ENCODE measurements at places on chromosomes 5 and 9.

GRCh38 chr5:173721601-173722232 lies 105.3 kb upstream of the BOD1 start:
- DNase-seq, result no peak

DNA sequence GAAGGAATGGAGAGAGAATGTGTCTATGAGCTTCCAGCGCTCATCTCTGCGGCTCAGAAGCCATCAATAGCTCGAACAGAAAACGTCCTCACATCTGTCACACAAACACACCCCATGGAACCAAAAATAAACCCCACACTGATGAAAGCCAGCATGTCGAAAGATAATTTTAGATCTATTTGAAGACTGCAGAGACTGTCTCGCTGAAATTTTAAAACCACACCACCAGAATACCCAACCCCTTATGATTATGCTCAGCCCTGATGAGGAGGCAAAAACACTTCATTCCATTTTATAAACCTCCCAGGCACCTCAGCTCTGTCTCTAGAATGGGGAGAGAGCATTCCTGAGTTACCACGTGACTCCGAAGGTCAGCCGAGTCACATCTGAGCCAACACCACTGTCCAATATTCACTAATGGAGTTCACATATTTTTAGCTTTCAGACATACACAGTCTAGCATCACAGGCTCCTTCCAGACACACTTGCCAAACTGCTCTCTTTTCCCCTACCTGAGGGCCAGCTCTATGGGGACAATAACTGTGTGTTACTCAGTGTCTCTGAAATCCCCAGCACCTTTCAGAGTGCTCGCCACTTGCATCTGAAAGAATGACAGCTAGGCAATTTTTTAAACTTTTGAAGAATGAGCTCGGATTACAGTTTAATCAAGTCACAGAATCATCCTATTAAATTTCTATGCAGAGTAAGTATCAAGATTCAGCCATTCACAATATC lies 63.2 kb downstream of the SERINC5 start:
- no peak for DNase-seq

DNA sequence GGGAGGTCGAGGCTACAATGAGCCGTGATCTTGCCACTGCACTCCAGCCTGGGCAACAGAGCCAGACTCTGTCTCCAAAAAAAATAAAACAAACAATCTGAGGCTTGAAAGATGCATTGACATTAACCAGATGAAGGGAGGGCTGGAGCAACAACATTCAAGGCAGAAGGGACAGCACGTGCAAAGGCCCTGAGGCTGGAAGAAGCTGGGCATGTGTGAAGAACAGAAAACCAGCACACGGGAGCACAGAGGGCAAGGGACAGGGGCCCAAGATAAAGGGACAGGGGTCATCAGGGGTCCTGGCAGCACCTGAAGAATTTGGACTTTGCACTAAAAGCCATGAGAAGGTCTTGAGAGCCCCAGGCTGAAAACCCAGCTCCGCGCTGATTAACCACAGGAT lies 3.3 kb downstream of the PTGES start:
- DNase-seq, result no peak

DNA sequence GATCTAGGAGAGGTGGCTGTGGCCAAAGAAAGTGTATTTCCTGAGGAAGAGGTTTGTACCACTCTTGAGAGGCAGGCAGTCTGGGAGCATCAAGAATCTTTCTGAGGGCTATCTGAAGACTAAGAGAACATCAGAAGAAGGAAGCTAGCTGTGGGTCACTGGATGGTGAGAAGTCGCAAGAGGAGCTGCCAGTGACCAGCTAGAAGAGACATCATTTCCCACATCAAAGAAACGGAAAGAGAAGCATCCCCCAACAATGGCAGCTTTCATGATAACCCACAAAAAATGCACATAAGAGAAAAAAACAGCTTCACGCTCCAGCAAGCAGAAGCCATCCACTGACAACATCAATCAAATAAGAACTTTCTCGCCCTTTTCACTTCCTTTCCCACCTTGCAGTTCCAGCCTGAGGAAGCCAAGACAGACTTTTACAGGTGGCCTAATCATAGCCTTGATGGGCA lies 25.0 kb upstream of the CEP78 start:
- DNase-seq, result no peak

- DNase-seq, result no peak
These were observed 2.4 kb upstream of the TPRN start for GRCh38 chr9:137202966-137203365.

- DNase-seq, result no peak
These were observed 25.1 kb upstream of the LPCAT1 start for GRCh38 chr5:1548702-1549474.

GRCh38 chr5:154858297-154858971 lies at the start of gene CNOT8:
CNOT8 (plus strand) TSS chr5:154858627; CDS start chr5:154863279, 4,652 bp downstream.
- peak; percentile 93 for DNase-seq

DNA sequence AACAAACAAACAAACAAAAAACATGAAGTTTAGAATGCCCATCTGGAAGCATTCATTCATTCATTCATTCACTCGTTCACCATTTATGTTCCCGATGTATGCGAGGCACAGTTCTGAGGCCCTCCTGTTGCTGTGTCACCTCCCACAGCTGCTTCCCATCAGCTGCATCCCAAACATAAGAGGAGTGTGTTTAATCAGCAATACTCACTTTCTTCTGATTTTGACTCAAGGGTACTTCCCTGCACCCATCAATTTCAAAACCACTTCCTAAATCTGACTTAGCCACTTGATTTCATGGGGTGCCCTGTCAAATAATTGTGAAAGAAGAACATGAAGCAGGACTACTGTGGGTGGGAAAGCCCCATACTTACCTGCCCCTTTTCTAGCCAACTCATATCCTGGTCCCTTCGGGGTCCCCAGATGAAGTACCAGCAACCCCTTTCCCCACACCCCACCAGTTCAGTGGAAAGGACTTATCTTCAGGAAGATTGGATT lies 128.0 kb upstream of the IL12B start:
- no peak for DNase-seq

GRCh38 chr5:145718956-145719355 lies 116.2 kb downstream of the PRELID2 start:
- no peak for DNase-seq

- no peak for DNase-seq
These were observed 93.9 kb downstream of the YIPF5 start for GRCh38 chr5:144076521-144077083.

DNA sequence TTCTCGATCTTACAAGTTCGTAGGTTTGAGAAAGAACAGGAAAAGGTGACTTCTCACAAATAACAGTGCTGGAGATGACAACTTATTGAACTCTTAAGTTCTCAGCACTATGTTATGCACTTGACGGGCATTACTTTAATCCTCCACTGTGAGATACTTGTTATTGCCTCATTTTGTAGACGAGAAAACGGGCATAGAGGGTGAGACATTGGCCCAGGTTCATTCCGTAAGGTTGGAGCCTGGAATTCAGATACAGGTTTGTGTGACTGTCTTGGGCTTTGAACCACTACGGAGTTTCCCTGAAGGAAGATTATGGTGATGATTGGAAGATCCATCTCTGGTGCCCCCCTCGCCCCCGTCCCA lies 657 bp downstream of the MAT2B start:
- no peak for DNase-seq

DNA sequence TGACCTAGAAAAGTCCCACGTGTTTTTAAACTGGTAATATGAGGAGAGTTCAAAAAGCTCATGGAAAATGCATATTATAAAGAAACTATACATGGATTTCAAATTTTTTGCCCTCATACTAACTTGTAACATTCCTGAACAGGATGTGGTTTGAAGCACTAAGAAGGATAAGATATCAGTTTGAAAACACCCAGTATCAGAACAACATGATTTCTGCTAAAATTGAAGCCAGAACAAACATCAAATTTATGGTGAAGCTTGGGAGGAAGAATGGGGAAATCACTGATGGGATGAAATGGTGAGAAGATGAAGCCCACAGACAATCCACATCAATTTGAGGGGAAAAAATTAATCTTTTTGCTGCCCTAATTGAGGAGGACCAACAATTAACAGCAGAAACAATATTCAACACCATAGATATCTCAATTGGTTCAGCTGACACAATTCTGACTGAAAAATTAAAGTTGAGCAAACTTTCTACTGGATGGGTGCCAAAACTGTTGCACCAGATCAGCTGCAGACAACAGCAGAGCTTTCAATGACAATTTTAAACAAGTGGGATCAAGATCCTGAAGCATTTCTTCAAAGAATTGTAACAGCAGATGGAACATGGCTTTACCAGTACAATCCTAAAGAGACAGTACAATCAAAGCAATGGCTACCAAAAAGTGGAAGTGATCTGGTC lies 113.2 kb upstream of the SNX2 start:
- DNase-seq, result no peak

GRCh38 chr5:82692826-82693225 lies 384.4 kb downstream of the TMEM167A start:
- no peak for DNase-seq

GRCh38 chr5:763397-763796 lies 21.1 kb downstream of the ZDHHC11B start:
- no peak for DNase-seq

DNA sequence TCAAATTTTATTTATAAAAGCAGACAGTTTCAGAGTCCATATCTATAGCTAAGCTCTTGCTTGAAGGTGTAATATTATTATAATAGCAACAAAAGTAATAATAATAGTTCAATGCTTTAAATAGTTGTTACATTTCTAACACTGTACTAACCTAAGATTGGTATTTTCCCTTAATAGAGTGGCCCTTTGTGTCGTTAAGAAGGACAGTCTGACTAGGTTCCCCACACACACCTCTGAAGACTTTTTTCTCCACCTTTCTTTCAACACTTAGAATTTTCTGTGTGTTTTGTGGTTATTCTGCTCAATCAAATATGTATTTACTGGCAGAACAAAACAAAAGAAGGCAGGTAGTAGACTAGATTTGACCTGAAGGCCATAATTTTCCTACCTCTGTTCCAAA lies 223.2 kb upstream of the ACO1 start:
- DNase-seq, result no peak

DNA sequence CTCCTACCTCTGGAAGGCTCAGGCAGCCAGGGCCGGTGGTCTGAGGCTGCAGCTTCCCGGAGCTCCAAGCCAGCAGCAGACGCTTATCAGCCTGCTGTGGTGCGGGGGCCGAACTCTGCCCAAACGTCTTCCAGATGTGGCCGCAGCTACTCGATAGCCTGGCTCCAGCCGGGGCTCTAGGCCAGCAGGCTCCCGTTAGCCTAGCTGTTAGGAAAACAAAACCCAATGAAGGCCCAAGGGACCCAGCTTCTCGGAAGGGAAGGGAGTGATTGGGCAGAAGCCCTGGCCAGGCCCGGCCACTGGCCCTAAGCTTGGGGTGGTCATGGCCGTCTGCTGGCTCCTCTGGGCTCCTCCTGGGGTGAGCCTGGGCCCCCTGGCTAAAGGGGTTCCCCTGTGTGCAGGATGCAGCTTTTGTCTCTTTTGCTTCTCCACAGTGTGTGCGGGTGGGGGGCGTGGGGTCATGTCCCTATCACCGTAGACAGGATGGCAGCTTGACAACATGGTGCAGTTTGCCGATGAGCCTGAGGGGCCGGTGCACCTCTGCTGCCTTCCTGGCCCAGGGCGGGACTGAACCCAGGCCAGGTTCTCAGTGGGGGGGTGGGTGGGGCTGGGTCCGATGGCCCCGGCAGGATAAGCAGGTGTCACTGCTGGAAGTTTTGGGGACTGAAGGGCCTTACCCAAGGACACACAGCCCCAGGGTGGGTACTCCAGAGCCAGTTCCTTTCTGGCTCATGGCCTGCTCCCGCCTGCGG lies 18.7 kb downstream of the MYMK start:
- no peak for DNase-seq

DNA sequence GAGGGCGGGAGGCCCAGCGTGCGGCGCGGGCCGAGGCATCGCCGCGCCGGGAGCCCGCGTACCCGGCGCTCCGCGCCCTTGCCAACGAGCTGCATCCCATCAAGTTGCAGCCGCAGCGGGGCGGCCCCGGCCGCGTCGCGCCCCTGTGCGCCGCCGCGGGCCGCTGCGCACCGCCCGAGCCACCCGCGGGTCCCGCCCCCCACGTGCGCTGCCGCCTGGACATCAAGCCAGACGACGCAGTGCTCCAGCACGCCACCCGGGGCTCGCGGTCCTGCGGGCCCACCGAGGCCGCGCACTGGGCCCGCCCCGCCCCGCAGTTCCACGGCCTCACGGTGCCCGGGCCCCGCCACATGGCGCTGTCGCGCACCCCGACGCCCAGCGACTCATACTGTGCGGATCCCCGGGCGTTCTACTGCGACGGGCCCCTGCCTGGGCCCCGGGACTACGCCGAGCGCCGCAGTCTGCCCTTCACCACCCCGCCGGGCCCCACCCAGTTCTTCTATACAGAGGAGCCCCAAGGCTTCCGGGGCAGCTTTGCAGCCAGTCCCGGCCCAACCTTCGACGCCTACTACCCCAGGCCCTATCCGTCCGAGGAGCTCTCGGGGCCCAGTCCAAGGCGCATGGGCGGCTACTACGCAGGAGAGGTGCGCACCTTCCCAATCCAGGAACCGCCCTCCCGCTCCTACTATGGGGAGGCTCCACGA lies 2.6 kb downstream of the AJM1 start:
- no peak for DNase-seq
